Osteoblast (primary cell): ENCODE measurements at places on chromosomes 12 and 14. TPM values are rescaled to one million over a fixed set of nuclear protein-coding genes. Genes with fewer than 3 reads are reported as not detected.
A peak's percentile ranks its signal among the peaks of the same experiment; 100 is the strongest.

- no peak for DNase-seq
- no peaks in the 10 kb centered on the region for H3K36me3 ChIP-seq
- H3K4me1 ChIP-seq = peaks cover 7% of the 10 kb centered on the region
- no peak overlapping the region for H3K27ac ChIP-seq
Observed at GRCh38 chr12:113326775-113327395, 8.0 kb downstream of the SLC8B1 start.

DNA sequence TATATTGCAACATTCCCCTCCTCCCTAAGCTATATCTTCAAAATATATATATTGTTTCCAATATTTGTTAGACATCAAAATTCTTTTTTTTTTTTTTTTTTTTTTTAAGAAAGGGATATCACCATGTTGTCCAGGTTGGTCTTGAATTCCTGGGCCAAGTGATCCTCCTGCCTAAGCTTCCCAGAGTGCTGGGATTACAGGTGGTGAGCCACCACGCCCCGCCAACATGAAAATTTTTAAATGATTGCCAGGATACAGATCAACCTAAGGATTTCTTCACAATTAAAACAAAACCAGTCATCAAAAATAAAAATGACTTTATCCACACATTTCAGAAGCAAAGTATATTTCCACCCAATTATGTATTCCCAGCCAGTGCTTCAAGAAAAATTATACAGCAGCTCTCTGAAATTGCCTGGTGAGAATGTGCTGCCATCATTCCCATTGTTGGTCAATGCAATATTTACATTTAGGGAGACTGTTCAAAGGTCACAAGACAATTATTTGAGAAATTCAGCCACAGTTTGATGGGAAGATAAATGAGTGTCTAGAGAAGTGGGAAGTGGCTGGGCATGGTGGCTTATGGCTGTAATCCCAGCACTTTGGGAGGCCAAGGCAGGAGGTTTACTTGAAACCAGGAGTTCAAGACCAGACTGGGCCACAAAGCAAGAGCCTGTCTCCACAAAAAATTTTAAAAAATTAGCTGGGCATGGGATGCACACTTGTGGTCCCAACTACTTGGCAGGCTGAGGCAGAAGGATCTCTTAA is 141.7 kb upstream of the AMIGO2 start:
- no peak for DNase-seq
- H3K4me3 ChIP-seq = no peak overlapping the region
- peaks cover 9% of the 10 kb centered on the region for H3K4me1 ChIP-seq

DNA sequence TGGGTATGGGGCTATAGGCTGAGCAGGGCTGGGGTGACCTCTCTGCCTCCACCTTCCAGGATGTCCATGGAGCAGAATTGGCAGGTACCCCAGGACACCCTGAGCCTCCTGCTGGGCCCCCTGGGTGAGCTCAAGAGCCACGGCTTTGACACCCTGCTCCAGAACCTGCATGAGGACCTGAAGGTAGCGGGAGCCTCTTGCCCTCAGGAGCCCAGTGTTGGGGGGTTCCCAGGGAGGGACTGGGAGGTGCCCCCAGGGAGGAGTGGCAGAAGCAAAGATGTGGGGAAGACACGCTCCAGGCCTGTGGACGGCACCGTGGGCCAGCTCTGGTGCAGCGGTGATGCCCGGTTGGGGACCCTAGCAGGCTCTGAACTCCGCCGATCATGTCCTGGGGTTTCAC is 8.3 kb downstream of the TNFAIP2 start:
- no peaks in the 10 kb centered on the region for H3K27me3 ChIP-seq
- no peak overlapping the region for H3K4me3 ChIP-seq
- peaks cover 33% of the 10 kb centered on the region for H3K4me1 ChIP-seq
- no peak overlapping the region for H3K27ac ChIP-seq
- DNase-seq = no peak

- no peak overlapping the region for H3K4me3 ChIP-seq
- no peaks in the 10 kb centered on the region for H3K27me3 ChIP-seq
- no peaks in the 10 kb centered on the region for H3K4me1 ChIP-seq
- H3K27ac ChIP-seq = no peak overlapping the region
- no peak for DNase-seq
Observed at GRCh38 chr12:30599608-30600007, 96.1 kb downstream of the IPO8 start.

DNA sequence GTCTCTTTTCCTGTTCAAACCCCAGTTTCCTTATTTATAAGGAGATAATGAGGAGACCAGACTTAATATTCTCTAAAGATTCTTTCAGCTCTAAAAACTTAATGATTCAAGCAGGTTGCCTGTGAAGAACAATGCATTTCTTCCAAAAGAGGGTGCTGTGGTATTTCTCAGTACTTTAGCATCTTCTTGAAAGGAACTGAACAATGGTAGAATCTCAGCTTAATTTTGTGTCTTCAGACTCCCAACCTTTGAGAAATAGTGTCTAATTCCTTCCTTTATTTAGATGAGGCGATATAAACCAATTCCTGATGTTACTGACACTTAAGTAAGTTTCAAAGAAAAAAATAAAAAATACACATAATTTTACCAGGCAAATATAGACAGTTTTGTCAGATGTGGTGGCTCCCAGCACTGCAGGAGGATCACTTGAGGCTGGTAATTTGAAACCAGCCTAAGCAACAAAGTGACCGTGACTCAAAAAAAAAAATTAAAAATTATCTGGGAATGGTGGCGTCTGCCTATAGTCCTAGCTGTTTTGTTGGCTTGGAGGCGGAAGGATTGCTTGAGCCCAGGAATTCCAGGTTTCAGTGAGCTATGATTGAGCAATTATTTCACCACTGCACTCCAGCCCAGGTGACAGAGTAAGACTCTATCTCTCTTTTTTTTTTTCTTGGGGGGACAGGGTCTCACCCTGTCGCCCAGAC is 76.9 kb upstream of the PSMA6 start:
- no peak overlapping the region for H3K4me3 ChIP-seq
- H3K36me3 ChIP-seq = no peaks in the 10 kb centered on the region
- no peaks in the 10 kb centered on the region for H3K27me3 ChIP-seq
- no peak for DNase-seq

DNA sequence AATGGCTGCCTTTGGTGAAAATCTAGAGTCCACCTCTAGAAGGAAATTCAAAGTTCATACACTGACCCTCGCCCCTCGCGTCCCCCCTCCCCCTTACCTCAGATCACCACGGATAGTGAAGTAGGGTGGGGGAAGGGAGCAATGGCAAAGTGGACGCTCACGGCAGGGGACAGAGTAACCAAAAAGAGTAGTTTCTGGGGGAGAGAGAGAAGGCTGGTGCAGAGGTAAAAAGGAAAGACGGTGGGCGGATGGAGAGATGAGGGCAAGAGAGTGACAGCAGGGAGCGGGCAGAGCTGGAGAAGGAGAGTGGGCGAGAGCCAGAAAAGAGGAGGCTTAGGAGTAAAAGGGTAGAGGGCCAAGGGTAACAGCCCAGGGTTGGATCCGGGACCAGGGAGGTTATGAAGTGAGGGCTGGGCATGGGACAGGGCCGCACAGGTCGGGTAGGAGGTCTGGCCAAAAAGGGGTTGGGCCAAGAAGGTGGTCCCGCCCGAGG is 423 bp downstream of the ALDH6A1 start:
- H3K27me3 ChIP-seq = no peaks in the 10 kb centered on the region
- peak overlapping the region; percentile 73 for H3K27ac ChIP-seq
- DNase-seq = peak; percentile 27
- peaks cover 22% of the 10 kb centered on the region for H3K4me1 ChIP-seq
- peaks cover 2% of the 10 kb centered on the region for H3K36me3 ChIP-seq

- no peak overlapping the region for H3K27ac ChIP-seq
- no peaks in the 10 kb centered on the region for H3K27me3 ChIP-seq
- H3K36me3 ChIP-seq = no peaks in the 10 kb centered on the region
- H3K4me3 ChIP-seq = no peak overlapping the region
Observed at GRCh38 chr14:88209273-88209672, 113.8 kb downstream of the KCNK10 start.

DNA sequence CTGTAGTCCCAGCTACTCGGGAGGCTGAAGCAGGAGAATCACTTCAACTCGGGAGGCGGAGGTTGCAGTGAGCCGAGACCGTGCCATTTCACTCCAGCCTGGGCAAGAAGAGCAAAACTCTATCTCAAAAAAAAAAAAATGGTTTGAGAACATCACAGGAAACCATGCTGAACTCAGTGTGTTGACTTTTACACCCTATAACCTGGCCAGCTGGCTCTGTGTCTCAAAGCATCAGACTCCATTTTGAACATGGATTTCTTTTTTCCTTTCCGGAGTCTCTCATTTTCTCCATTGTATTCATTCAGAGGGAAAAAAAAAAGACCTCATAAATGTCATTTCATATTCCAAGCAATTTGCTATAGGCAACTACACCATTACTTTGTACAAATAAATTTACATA is 63.2 kb upstream of the FOXN3 start:
- no peaks in the 10 kb centered on the region for H3K27me3 ChIP-seq
- no peak for DNase-seq
- no peaks in the 10 kb centered on the region for H3K36me3 ChIP-seq
- H3K27ac ChIP-seq = no peak overlapping the region
- H3K4me1 ChIP-seq = no peaks in the 10 kb centered on the region
- no peak overlapping the region for H3K4me3 ChIP-seq

GRCh38 chr14:36241183-36241582 is 64.7 kb upstream of the PTCSC3 start:
- H3K27ac ChIP-seq = no peak overlapping the region
- H3K4me1 ChIP-seq = peaks cover 5% of the 10 kb centered on the region
- no peak for DNase-seq
- no peak overlapping the region for H3K4me3 ChIP-seq

DNA sequence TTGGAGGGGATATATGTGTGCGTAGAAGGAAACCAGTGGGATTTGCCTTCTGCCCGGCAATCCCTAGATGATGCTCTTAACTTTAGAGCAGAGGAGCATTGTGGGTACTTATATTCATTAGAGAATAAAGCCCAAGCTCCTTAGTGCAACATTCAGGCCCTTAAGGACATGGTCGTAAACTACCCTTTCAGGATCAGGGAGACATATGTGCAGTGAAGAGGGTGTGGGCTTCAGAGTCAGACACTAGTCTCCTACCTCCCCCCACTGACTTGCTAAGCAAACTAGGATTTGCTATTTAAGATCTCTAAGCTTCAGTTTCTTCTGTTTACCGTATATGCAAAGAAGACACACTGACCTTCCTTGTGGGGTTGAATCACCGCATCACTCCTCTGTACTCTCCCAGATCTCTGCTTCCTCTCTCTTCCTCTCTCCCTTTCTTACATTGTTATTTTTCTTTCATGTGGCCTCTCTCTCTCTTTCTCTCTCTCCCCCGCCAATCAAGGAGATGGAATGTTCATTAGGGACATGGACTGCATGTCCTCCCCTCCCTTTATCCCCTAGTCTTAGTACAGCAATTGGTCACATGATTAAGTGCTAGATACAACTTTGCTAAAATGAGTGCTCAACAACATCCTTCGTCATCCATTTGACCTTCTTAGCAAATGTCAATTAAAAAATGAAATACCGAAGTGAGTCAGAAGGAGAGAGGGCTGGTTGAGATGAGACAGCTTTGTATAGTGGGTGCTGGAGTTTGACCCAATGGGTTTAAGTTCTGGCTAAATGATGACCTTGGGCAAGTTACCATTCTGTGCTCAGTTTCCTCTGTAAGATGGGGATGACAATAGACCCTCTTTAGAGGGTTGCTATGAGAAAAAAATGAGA is 91.7 kb downstream of the TMX1 start:
- H3K36me3 ChIP-seq = no peaks in the 10 kb centered on the region
- H3K4me1 ChIP-seq = peaks cover 31% of the 10 kb centered on the region
- no peak overlapping the region for H3K4me3 ChIP-seq
- H3K27ac ChIP-seq = no peak overlapping the region
- no peak for DNase-seq

DNA sequence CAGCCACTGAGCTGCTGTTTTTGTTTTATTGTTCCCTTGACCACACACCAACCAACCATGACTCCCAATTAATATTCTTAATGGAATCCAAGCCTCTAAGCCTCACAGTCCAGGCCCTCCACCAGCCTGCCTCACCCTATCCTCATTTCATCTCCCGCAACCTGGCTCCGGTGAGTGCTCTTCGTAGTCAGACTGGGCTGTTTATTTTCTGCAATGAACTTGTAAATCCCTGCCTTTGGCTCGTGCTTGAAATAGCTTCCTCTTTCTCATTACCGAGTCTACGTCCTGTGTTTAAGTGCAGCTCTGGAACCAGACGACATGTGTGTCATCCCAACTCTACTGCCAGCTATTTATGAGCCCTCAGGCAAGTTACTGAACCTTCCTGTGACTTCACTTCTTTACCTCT is 12.4 kb upstream of the ETFBKMT start:
- DNase-seq = peak; percentile 61
- no peak overlapping the region for H3K4me3 ChIP-seq
- H3K36me3 ChIP-seq = no peaks in the 10 kb centered on the region
- no peak overlapping the region for H3K27ac ChIP-seq
- H3K4me1 ChIP-seq = peaks cover 3% of the 10 kb centered on the region
- no peaks in the 10 kb centered on the region for H3K27me3 ChIP-seq

DNA sequence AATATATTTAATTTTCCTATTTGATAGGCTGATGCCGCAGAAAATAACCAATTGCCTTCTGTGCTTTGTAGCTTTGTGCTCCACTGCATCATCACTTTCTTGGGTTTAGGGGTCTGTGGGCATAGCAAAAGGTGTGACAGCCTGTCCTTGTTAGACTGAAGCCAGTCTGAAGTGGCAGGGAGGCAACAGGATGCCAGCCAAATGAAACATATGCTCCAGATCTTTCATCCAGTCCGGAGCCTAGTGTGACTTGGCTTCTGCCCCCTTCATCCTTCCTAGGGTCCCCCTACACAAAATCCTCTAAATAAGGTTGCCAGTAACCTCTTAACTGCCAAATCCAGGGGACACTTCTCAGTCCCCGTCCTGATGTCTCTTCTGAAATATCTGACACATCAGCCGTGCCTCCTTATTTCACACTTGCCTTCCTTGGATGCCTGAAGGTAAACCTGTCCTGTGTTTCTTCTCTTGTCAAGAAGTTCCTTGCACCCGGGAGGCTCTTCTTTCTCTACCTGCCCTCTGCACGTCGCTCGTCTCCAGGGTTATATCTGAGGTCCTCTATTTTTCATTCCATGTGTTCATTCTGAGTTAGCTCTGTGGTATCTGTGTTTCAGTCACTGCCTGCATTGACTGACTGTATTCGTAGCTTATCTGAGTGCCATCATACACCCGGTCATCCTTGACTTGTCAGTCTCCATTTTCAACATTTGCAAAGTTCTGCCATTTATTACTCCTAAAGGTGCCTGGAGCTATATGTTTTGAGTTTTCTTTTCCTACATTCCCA is 47.8 kb downstream of the HMGA2 start:
- H3K36me3 ChIP-seq = peaks cover 77% of the 10 kb centered on the region
- no peak for DNase-seq
- H3K27ac ChIP-seq = peak overlapping the region; percentile 35
- H3K27me3 ChIP-seq = no peaks in the 10 kb centered on the region
- H3K4me1 ChIP-seq = peaks cover 67% of the 10 kb centered on the region

DNA sequence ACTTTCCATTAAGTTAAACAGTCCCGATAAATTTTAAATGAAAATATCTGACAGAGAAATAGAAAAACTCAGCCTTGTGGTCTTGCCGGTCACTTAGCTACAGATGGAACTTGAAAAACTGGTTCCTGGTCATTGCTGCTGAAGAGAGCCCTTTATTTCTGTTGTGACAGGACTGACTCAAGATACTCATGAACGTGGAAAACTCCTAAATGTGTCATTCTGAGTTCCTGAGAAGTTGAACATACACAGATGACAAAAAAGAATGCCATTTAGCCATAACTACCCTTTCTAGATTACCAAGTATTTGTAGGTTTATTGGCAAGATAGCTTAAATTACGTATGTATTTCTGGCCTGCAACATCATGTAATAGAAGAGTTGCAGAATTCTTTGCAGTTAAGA is 134.2 kb downstream of the HMGA2 start:
- H3K27ac ChIP-seq = peak overlapping the region; percentile 42
- DNase-seq = no peak

Gene NGB
- not detected in 2 replicates for total RNA-seq

Gene LRTM2
- total RNA-seq = not detected in 2 replicates
